ENCODE measurements at places on chromosomes 4 and X.

- peak; percentile 8 for DNase-seq
Measured at GRCh38 chrX:9566150-9566621, 101.3 kb downstream of the TBL1X start.

DNA sequence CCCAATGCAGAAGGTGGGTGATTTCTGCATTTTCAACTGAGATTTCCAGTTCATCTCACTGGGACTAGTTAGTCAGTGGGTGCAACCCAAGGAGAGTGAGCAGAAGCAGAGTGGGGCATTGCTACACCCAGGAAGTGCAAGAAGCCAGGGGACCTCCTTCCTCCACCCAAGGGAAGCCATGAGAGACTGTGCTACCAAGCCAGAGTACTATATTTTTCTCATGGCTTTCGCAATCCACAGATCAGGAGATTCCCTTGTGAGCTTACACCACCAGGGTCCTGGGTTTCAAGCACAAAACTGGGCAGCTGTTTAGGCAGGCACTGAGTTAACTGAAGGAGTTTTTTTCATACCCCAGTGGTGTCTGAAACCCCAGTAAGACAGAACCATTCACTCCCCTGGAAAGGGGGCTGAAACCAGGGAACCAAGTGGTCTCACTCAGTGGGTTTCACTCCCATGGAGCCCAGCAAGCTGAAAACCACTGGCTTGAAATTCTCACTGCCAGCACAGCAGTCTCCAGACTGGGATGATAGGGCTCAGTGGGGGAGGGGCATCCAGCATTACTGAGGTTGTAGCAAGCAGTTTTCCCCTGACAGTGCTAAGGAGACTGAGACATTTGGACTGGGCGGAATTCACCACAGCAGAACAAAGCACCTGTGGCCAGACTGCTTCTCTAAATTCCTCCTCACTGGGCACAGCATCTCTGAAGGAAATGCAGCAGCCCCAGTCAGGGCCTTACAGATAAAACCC lies 903.4 kb downstream of the TECRL start:
- no peak for DNase-seq

GRCh38 chr4:119205690-119206089 lies 6.8 kb upstream of the USP53 start:
- no peak for DNase-seq

DNA sequence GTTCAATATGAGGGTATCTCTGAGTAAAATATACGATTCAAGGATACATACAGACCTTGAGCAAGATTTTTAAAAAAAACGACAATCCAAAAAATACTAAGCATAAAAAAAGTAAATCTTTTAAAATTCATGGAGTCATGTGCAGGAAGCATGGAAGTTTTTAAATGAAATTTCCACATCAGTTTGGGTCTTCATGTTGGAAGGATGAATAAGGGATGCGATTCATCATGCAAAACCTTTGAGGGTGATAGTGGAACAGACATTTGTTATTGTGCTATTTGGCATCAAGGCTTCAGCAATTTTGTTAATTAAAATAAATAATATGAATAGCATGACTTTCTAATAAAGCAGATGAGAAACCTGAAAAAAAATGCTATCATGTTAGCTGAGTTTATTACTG lies 815.0 kb upstream of the PCDH10 start:
- no peak for DNase-seq

GRCh38 chrX:129739578-129739977 lies 799 bp downstream of the XPNPEP2 start:
- DNase-seq, result no peak

- DNase-seq, result no peak
Measured at GRCh38 chr4:153179100-153179499, 25.1 kb upstream of the TRIM2 start.

GRCh38 chr4:14871676-14872430 lies 130.4 kb upstream of the CPEB2 start:
- DNase-seq, result no peak

GRCh38 chr4:112953262-112953661 lies 96.2 kb upstream of the ANK2 start:
- no peak for DNase-seq

GRCh38 chr4:21544955-21545354 lies 403.6 kb downstream of the KCNIP4 start:
- DNase-seq, result no peak

DNA sequence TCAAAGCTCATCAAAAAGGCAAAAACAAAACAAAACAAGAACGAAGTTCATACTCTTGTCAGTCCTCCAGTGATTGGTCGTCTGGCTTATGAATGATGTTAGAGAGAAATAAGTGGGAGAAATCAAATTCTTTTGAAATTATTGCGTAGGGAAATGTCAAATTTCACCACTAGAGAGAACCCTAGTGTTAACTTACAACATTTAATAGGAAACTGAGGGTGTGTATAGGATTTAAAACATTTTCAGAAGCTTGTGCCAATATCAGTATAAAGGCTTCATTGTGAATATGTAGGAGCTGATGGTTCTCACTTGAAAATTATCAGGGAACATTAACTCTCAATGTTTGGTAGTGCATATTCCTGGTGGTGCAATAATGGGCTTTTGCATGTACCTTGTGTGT lies 17.4 kb downstream of the ADH6 start:
- peak; percentile 59 for DNase-seq

Measured in COLO829 (cell line).